NCI-H1048 (cell line): ENCODE measurements at places on chromosomes 3 and 15.

DNA sequence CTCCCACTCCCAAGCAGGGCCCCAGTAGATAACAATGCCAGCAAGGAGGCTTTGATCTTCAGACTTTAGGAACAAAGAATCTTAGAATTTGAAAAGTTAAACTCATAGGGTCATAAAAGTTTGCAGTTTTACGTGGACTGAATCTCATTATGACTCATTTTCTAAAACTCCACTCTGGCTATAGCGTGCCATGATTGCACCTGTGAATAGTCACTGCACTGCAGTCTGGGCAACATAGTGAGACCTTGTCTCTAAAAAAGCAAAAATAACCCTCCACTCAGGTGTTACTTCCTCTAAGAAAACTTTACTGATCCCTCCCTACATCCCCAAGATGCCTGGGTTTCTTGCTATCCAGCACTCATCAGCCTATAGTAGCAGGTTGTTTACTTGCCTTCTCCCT lies 104.5 kb downstream of the IL20RB start:
- DNase-seq = no peak

DNA sequence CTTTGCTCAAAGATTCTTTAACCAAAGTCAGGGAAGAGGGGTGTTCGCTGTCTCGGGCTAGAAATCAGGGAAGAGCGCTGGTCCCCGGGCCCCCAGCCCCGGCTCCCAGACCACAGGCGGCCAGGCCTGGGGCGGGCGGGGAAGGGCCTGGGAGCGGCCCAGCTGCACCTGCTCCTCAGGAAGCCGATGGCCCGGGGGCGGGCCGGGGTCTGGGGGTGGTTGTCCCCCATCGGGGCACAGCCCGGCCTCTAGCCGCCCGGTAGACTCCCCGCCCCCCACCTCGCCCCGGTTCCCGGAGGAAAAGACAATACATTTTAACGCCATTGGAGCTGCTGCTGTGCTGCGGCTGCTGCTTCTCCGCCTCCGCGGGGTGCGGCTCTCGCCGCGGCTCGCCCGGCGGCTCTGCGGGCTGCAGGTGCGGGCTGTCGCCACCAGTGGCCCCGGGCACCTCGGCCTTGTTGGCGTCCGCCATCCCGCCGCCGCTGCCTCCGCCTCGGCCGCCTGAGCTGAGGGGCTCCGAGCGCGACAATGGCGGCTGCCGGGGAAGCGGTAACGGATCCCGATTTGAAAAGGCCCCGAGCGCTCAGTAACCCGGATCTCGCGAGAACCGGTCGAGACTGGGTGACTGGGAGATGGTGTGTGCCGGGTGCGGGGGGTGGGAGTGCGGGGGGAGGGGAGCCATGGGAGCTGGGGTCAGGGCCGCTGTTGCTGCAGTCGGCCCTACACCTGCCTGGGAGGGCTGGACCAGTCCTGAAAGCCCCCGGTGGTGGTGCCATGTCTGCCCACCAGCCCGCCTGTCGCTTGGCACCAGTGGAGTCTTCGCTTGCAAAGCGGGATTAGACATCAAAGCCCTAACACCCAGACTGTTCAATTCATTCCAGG lies at the start of gene MYEF2:
MYEF2 (minus strand) TSS at position 530 of the 882 bp plus-strand sequence; CDS start at position 472, 58 bp downstream.
- peak; percentile 74 for DNase-seq

DNA sequence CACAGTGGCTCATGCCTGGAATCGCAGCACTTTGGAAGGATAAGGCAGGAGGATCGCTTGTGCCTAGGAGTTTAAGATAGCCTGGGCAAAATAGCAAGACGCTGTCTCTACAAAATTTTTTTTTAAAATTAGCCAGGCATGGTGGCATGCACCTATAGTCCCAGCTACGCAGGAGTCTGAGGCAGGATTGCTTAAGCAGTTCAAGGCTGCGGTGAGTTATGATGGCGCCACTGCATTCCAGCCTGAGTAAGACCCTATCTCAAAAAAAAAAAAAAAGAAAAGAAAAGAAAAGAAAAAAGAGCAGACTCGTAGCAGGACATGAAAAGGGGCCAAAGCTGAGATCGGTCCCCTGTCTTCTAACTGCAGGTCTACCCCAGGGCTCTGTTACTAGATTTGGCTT lies 18.9 kb downstream of the SRGAP3 start:
- DNase-seq = no peak

- DNase-seq = no peak
Measured at GRCh38 chr15:56207092-56207491, 36.6 kb downstream of the RFX7 start.

DNA sequence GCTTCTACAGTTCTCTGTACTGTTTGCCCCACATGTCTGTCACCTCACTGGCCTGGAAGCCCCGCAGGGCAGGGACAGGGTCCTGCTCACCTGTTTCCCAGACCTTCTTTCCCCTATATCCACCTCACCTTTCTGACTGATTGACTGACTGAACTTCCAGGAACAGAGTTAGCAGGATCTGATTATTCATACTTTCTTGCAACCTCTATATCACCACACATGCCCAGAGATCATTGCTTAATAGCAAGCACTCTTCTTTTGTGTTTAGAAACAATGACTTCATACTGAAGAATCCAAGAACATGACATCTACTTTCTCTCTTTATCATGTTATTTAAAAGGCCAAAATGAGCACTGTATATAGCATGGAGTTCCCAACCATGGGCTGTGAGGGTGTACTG lies 18.0 kb upstream of the CLEC3B start:
- DNase-seq = no peak

GRCh38 chr3:126057936-126058335 lies 26.0 kb downstream of the SLC41A3 start:
- no peak for DNase-seq

- DNase-seq = no peak
Measured at GRCh38 chr3:24472358-24472757, 22.3 kb downstream of the THRB start.

GRCh38 chr3:54257125-54257720 lies 134.9 kb downstream of the CACNA2D3 start:
- DNase-seq = no peak

DNA sequence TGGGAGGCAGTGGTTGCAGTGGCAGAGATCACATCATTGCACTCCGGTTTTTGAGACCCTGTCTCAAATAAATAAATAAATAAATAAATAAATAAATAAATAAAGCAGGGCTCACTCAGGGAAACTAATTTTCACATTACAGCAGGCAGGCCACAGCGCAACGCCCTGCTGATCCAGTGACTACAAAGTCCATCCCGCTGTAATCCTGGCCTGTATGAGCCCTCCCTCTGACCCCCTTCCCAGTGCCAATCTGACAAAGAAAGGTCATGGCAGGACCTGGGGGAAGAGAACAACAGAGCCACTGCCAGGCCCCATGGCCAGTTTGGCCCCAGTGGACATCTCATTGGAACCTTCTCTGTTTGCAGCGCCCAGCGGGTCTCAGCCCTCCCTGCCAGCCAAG lies 9.3 kb downstream of the SH3BP5 start:
- no peak for DNase-seq
